MCF 10A (cell line): ENCODE measurements at places on chromosomes 1 and 21. TPM values are rescaled to one million over a fixed set of nuclear protein-coding genes. Genes with fewer than 3 reads are reported as not detected.

- H3K4me3 ChIP-seq = no peak overlapping the region
- DNase-seq = no peak
- peaks cover 45% of the 10 kb centered on the region for H3K36me3 ChIP-seq
These were observed 4.1 kb downstream of the TEX38 start for GRCh38 chr1:46675549-46676314.

DNA sequence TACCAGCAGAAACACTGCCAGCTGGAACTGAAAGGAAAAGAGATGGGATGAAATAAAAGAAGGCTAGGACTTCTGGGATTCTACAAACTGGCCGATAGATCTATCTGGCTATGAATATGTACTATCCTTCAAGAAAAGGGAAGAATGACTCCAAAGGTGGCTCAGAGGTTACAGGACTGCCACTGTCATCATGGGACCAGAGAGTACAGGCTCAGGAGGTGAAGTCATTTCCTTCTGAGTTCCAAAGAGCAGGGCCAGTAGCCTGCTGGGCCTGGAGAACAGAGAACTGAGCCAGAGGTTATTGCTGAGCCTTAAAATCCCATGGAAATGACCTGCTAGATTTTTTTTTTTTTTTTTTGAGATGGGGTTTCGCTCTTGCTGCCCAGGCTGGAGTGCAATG, 27.6 kb downstream of the ZNF496 start:
- H3K4me1 ChIP-seq = no peaks in the 10 kb centered on the region
- no peak for DNase-seq
- no peak overlapping the region for H3K27ac ChIP-seq
- H3K27me3 ChIP-seq = no peaks in the 10 kb centered on the region
- no peak overlapping the region for H3K4me3 ChIP-seq

The KRTAP11-1 gene
- total RNA-seq = not detected in 2 replicates

The UTP11 gene
- total RNA-seq = 66.5 and 70.3 TPM in 2 replicates
